ENCODE measurements at places on chromosomes 6 and 20.
A peak's percentile ranks its signal among the peaks of the same experiment; 100 is the strongest.

GRCh38 chr6:18022398-18023231 lies 35.2 kb upstream of the KIF13A start:
- DNase-seq = peak; percentile 24

DNA sequence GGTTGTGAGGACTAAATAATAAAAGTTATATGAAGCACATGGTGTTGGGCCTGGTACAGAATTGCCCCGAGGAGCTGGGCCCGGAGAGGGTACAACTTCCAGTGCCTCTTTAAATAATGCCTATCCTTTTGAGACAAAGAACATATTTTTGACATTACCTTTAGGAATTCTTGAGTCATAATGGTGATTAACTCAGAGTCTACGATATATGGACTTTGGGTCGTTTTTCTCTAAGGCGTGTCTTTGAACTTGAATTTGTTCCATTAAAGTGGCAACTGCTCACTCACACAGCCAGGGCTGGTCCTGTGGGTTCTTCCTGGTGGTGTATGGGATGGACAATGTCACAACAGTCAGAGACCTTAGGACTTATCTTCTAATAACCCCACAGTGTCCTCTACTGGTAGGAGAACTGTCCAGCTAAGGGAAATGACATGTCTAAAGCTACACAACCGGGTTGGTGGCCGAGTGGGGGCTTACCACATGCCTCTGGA lies 106.5 kb downstream of the CDC5L start:
- DNase-seq = no peak

GRCh38 chr6:134678436-134678889 lies 271.4 kb downstream of the ALDH8A1 start:
- peak; percentile 77 for DNase-seq

GRCh38 chr6:25601800-25602673 lies 50.0 kb upstream of the SCGN start:
- DNase-seq = peak; percentile 14

DNA sequence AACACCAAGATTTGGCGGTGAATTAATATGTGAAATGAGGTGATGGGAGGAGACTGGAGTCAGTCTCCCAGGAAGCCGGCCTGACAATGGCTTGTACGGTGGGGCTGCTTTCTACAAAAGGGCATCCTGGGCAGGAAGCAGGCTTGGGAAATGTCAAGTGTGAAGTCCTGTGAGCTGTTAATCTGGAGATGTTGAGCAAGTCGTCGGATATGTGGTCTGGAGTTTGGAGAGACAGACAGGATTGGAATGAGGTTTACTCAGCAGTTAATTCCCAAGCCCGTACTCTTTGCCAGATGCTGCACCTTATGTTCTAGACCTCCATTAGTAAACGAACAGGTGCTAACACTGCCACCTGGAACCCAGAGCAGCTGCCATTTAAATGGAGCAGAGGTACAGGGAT lies 107.7 kb upstream of the FOXC1 start:
- peak; percentile 76 for DNase-seq

DNA sequence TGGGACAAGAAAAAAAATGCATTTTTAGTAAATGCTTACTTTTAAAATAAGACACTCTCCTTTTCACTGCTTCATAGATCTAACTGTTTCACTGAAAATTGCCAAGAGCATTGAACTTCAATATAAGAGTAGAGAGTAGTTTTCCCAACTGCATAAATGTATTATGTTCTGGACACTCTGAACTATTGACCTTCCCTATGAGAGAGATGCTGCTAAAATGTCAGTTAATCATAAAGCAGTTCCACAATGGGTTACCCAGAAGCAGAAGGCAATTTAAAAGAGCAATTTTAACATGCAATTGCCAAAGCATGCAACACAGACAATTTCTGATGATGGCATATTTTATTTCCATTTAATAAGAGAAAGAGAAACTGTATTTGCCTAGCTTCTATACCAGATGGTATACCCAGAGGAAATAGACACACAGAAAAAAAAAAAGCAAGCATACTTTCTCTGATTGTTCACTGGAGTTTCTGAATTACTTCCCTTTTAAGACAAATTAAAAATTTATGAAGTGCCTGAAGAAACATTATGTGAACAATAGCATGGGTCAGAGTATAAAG lies 279.1 kb upstream of the THEMIS start:
- no peak for DNase-seq

- no peak for DNase-seq
These were observed 1.9 kb downstream of the DDAH2 start for GRCh38 chr6:31727034-31727716.

DNA sequence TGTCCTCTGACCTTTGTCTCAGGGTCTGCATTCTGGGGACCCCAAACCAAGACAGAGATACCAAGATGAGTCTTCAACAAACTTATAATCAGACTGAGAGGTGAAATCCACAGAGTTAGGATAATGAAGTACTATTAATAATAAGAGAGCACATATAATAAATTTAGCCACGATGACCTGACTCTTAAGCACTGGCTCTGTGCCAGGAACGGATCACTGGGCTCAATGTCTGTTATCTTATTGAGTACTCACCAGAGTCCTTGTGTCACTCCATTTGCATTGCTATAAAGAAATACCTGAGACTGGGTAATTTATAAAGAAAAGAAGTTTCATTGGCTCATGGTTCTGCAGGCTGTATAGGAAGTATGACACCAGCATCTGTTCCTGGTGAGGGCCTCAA lies 18.9 kb upstream of the ITPR3 start:
- no peak for DNase-seq

GRCh38 chr6:43665376-43665775 lies 20.5 kb downstream of the RSPH9 start:
- no peak for DNase-seq

DNA sequence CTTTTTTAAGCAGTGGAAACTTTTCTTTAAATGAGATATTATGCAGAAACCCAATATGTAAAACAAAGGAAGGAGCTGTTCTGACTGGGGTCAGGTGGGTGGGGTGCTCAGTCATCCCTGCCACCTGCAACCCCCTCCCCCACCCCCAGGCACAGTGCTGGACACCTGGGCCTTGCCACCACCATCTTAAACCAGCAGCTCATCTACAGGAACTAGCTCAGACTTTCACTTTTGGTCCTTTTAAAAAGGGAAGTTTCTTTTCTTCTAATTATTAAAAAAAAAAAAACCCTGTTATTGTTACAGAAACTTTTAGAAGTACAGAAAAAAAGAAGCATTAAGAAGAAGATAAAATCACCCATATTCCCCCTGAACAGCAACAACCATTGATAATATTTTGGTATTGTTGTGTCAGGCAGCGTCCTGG lies 37.1 kb downstream of the PPP1R16B start:
- DNase-seq = no peak

GRCh38 chr6:47414423-47415167 lies 63.0 kb upstream of the CD2AP start:
- DNase-seq = no peak

GRCh38 chr6:45727228-45727627 lies 288.4 kb downstream of the CLIC5 start:
- DNase-seq = no peak

- DNase-seq = no peak
These were observed 452.1 kb downstream of the HDGFL1 start for GRCh38 chr6:23021487-23021886.

DNA sequence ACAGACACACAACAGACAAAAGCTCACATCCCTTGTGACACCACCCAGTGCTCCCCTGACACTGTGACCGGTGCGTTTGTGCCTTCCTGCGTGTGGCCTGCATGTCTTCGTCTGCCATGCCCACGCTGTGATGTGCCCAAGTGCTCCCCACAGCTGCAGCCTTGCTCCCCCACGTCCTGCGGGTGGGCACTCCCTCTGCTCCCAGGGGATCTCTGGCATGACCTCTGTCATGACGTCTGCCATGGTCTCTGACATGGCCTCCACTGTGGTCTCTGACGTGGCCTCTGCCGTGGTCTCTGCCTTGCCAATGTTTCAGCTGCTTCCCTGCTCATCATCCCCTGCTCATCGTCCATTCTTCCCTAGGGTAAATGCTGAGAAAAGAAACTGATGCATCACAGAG lies 200.9 kb downstream of the DLL1 start:
- no peak for DNase-seq

DNA sequence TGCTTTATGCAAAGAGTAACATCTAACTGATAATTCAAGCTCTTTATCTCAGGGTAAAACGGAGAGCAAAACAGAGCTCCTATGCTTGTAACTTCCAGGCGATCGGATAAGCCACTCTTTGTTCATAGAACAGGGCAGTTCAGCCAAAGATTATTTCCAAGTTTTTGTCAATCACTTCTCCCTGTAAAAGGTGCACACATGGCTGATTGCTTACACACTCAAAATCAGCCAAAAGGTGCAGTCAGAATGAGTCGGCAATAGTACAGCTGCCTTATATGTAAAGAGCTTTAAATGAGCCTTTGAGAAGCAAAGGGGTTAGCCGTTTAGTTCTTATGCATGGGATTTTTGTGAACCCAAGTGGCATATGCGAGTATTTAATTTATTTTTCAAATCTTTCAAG lies 449.6 kb upstream of the POU3F2 start:
- no peak for DNase-seq

DNA sequence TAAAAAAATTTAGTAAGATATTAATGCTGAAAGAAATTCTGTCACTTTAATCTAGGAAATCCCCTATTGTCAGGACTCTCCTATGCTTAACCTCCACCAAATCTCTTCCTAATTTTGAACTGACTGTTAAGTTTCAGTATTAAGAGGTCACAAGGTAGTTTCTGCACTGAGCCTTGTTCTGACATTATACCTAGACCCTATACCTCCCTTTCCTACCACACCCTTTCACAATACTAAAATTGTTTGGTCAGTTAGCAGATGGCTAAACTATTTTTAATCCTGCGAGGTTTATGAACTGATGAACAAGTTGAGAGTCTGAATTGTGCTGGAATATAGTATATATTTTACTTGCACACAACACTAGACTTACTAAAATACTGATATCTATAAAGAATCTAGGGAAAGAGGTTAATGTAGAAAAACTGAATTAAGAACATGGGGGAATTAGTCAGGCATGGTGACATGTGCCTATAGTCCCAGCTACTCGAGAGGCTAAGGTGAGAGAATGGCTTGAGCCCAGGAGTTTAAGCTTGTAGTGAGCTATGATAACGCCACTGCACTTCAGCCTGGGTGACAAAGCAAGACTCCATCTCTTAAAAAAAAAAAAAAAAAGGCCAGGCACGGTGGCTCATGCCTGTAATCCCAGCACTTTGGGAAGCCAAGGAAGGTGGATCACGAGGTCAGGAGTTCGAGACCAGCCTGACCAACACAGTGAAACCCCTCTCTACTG lies 51.5 kb downstream of the HBS1L start:
- DNase-seq = no peak

- no peak for DNase-seq
These were observed 223.7 kb upstream of the QKI start for GRCh38 chr6:163190786-163191185.

- no peak for DNase-seq
These were observed 30.4 kb upstream of the PREX1 start for GRCh38 chr20:48858075-48858790.

DNA sequence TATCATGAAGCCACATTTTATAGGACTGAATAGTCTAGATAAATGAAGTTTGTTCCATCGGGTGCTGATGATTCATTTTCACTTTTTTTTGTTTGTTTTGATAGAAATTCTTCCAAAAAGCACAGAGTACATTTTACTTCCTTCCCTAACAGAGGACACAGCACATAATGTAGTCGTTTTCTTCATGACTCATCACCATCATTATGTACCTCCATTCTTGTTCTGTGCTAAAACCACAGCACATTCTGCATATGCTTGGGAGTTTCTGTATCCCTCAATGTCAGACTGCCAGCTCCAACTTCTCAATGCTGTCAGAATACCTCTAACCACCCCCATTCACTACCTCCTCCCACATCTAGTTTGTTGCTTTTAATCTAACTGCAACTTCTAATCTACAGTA lies 1004.9 kb upstream of the ADGRB3 start:
- peak; percentile 34 for DNase-seq

GRCh38 chr20:49054056-49054643 lies 8.0 kb downstream of the CSE1L start:
- DNase-seq = no peak

DNA sequence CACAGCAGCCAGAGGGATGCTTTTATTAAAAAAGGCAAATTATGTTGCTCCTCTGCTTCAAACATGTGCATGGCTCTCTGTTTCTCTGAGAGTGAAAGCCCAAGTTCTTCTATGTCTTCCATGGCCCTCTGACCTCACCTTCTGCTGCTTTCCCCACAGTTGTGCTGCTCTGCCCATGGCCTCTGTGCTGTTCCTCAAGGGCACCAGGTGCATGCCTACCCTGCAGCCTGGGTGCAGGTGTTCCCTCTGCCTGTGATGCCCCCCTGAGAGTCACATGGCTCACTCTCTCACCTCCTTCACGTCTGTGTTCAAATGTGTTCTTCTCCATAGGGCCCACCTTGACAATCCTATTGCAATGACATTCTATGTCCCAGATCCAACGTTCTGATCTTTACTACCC lies 477.0 kb upstream of the CHD6 start:
- no peak for DNase-seq

DNA sequence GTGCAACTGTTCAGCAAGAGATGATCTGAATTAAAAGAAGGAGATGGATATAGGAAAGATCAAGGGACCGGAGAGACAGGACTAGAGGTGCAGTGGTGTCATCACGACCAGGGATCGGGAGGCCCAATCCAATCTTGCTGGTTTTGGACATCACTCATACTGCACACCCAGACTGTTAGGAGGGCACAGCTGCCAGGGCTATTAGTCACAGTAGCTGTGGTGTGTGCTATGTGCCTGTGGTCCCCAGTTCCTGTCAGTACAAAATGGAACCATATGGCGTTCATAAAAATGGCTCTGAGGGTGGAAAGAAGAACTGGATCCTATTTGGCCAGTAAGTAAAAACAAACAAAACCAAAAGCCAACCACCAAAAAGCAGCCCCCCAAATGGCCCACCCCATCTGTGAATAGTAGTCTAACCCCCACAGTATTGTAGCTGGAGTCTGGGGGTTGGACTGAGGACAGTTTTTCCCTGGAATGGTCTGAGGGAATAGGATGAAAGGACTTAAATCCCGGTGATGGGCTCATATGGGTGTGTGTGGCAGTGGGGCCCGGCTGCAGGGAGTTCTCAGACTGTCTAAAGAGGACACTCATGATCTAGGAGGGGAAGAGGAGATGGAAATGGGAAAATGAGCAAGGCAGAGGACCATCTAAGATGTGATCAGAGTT lies 9.3 kb upstream of the NNAT start:
- no peak for DNase-seq

GRCh38 chr6:37085198-37085597 lies 79.7 kb downstream of the FGD2 start:
- DNase-seq = no peak

- no peak for DNase-seq
These were observed 55.2 kb upstream of the CITED2 start for GRCh38 chr6:139429580-139430145.
